ENCODE measurements at places on chromosomes 7 and 10.

GRCh38 chr10:80356563-80356988 lies at the start of the genes DYDC1 and DYDC2:
Gene DYDC1, minus strand, starts transcription at chr10:80356755. Its CDS starts 4,154 bp downstream, at chr10:80352601.
Gene DYDC2, plus strand, starts transcription at chr10:80356781. Its CDS starts 5,663 bp downstream, at chr10:80362444.
- DNase-seq = peak; percentile 74

DNA sequence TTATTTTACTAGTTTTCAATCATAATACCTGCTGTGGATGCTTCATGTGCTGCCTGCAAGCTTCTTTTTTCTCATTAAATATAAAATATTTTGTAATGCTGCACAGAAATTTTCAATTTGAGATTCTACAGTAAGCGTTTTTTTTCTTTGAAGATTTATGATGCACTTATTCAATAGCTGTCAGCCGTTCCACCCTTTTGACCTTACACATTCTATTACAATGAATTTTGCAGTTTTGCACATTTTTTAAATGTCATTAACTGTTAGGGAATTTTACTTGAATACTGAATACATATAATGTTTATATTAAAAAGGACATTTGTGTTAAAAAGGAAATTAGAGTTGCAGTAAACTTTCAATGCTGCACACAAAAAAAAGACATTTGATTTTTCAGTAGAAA lies 103.0 kb downstream of the PTEN start:
- no peak for DNase-seq

- no peak for DNase-seq
Measured at GRCh38 chr7:41116817-41117216, 586.1 kb downstream of the INHBA start.

GRCh38 chr7:94374231-94374630 lies 20.5 kb upstream of the COL1A2 start:
- DNase-seq = peak; percentile 95

DNA sequence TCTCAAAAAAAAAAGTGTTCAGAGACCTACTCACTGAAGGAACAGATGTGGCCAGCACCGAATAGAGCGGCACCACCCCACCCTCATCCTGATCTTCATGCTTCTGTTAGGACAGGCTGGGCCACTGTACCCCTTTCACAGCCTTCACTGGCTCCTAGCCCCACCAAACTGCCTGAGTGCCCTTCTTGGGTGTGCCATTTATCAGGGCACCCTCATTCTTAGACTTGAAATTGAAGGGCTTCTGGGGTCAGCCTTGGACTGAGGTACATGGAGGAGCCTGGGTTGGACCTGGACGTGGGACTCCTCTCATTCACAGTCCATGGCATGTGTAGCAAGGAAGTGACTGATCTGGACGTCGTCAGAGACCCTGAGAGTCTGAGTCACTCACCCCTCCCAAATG lies 190.3 kb downstream of the COBL start:
- DNase-seq = no peak

GRCh38 chr10:15461353-15462108 lies 90.4 kb upstream of the FAM171A1 start:
- DNase-seq = no peak

- peak; percentile 91 for DNase-seq
Measured at GRCh38 chr7:8295638-8296361, 33.8 kb upstream of the ICA1 start.

DNA sequence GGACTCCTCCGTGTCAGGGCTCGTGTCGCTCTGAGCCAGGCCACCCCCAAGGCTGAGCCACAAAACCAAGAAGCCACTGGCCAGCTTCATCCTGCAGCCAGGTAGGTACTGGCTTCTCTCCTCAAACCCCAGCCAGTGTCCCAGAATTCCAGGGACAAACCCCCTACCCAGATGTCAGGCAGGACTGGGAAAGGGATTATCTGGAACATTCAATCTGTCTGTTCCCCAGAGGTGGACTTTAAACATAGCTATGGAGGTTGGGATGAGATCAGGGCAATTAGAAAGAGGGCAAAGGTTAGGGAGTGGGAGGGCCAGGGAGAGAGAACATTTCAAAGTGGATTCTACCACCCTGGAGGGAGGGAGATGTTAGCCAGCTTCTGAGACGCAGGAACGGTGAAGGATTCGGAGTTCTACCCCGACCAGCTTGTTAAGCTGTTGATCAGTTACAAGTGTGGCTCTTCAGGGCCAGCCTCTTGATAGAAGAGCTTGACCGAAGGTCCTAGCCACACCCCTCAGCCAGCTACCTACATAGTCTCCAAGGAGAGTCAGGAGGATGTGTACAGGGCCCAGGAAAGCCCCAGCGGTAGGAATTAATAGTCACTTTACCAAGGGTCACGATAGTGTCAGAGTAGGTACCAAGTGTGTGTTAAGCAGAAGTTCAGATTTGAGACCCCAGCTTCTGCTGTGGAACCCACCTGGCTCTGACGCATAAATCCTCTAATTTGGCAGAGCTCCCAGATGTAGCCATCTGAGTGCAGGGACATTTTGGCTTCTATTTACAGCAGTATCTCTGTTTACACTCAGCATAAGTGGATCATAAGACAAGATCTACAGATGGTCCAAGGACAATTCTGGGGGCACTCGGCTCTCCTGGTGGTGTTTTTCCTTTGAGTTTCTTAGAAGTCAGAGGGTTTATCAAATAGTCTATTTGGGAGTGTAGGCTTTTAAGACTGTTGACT lies at the start of gene PLA2G12B:
PLA2G12B (minus strand) TSS at position 211 of the 959 bp plus-strand sequence; CDS start at position 90, 121 bp downstream.
- peak; percentile 54 for DNase-seq

- DNase-seq = no peak
Measured at GRCh38 chr7:73960548-73960947, 67.4 kb upstream of the ELN start.

DNA sequence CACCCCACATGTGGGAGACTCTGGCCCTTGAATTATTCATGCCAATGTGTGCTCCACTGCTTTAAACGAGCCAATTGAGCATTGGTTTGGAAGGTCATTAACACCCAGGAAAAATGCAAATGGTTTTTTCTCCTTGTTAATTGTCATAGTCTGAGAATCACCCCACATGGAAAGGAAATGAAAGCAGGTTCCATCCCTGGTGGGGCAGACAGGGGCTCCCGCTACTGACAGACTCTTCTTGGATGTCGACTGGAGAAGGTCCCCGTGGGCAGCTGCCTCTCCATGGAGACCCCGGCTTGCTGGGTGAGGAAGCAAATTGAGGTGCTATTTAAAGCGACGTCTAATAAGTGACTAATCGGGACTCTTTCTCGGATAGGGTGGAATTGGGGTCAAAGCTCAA lies 32.0 kb upstream of the EN2 start:
- no peak for DNase-seq

DNA sequence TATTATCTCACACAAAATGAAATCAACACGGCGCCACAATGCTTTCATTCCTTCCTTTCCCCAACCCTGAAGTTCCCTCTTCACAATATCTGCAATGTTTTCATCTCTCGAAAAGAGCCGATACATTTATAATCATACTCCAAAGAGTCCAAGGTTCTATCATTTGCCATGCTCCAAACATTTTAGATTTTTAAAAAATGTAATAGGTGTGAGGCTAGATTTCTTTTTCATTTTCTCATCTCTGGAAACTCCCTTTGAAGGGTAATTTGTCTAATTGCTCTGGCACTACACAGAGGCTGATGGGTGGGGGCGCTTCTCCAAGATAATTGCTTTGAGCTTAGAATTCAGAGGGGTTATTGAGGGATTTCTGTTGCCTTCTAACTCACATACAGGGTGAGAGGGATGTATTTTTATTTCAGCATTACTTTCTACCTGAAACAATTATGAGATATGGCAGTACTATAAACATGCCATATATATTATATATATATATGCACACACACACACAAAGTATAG lies 4.9 kb downstream of the DLX5 start:
- DNase-seq = peak; percentile 1

DNA sequence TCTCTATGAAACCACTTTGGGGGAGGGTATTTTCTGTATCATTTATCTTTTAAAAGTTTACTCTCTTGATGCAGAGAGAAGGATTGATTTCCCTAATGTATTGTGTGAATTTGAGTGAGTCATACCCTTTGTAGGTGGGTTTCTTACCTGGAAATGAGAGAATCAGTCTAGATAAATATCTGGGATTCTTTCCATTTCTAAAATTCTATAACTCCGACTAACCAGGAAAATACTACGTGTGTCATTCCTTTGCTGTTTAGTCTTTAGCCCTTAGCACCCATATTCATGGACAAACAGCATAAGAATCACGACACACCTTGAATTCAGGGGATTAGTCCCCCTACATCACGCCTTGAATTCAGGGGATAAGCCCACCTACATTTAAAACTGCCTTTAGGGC lies 139.1 kb downstream of the GATA3 start:
- DNase-seq = no peak

GRCh38 chr10:125057158-125058001 lies 103.0 kb downstream of the CTBP2 start:
- DNase-seq = peak; percentile 91

GRCh38 chr7:114932991-114933390 lies 11.1 kb downstream of the MDFIC start:
- DNase-seq = no peak

DNA sequence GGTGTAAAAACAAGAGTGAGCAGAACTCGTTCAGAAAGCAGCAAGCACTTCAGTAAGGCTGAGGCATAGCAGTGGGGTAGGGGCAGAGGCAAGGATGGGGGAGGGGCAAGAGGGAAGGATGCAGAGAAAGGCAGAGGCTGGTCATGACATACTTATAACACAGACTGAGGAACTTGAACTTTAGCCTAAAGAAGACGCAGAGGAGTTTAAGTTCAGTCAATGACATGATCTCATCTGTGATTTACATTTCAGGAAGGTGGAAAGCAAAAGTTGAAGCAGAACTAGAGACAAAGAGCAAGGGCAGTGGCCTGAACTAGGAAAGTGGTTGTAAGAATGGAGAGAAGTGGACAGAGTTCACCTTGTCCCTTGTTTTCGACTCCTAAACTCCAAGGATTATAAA lies 15.8 kb downstream of the MACC1 start:
- DNase-seq = no peak

- no peak for DNase-seq
Measured at GRCh38 chr7:138499340-138499739, 39.3 kb downstream of the TRIM24 start.

GRCh38 chr7:111126987-111127386 lies 36.1 kb downstream of the LRRN3 start:
- peak; percentile 5 for DNase-seq

- no peak for DNase-seq
Measured at GRCh38 chr10:423178-423577, 266.3 kb downstream of the DIP2C start.

DNA sequence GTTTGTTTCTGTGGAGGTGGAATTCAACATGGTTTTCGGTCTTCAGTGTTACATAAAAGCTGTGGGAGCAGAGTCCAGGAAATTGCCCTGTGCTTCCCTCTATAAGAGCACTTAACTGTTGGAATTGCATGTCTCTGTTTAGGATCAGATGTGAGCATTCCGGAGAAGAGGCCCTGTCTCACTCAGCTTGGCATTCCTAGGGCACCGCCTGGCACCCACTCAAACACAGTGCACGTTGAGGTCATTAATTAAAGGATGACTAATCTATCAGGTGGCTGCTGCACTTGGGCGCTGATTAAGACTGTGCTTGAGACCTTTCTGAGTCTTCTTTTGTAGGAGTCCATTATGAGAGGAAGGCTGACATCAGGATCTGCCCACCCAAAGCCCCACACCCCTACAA lies 82.8 kb upstream of the VIPR2 start:
- peak; percentile 38 for DNase-seq

- no peak for DNase-seq
Measured at GRCh38 chr10:64261092-64261491, 739.9 kb downstream of the REEP3 start.

DNA sequence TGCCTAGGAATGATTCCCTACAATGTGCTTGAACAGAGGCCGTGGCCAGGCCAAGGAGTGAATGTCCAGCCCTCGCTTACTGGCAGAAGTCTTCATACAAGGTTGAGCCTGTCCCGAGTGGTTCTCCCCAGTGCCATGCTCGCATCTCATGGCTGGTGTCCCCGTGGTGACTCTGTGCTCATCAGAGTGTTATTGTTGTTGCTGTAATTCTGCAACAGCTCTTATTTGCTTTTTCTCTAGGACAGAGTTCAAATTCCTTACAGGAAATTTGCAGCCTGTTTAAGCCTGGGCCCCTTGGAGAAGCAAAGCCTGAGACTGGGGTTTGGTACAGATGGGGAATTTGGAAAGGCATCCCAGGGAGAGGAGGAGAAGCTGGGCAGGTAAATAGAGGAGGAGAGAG lies 157.7 kb upstream of the PRR15 start:
- no peak for DNase-seq

DNA sequence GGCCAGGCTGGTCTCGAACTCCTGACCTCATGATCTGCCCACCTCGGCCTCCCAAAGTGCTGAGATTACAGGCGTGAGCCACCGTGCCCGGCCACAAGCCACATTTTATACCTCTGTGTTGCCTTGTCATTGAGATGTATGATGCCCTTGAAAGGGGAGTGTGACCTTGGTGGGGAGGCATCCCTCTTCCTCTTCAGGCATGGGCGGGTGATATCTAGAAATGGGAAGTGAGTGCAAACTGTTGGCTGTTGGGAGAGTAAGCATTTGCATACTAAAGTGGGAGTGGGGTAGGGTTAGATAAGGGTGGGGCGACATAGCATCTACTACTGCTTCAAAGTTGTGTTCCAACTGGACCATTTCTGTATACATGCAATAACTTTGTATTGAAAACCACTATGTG lies 20.1 kb downstream of the RP9 start:
- no peak for DNase-seq

DNA sequence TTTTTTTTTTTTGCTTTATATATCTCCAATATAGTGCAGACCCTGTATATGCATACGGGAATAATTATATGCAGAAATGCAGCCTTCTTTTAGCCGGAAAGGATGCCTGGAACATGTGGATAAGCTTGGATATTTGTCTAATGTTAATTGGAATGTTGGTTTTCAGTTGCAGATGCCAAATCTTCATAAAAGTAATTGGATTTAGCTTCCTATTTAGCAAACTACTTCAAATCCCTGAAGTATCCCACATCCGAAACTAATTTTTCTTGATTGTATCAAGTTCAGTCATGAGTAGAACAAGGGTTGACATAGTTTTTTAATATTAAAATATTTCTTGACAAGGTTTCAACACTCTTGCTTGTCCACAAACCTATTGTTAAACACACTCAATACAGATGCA lies 281.7 kb downstream of the BBS9 start:
- DNase-seq = peak; percentile 28

DNA sequence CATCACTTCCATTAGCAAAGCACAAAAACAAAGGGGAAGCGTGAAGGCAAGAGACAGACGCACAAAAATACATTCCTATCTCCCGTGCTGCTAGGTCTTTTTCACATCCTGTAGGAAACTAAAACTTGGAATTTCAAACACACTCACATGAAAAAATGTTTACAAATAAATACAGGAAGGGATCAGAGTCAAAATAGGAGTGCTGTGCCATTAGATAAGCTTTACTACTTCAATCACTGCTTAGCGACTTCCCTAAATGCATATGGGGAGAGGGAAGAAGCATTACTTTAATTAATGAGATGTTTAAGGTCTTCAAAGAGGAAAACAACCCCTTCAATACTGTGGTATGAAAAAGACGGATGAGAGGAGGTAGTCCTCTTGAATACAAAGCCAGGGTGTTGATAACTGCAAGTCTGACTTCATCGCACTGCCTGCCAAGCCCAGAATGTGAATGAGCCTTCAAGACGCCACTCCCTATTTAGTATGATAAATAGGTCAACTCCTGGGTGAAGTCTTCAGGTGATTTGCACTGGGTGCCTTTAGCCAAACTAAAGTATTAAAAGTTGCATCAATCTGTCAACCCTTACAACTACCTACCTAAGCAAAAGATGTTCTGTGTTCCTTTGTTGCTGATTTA lies 13.9 kb downstream of the PARD3 start:
- no peak for DNase-seq

- no peak for DNase-seq
Measured at GRCh38 chr7:124790645-124791044, 25.1 kb upstream of the GPR37 start.

Data from tongue (tissue), 3 donors.